Kidney (tissue), 22 donors: ENCODE measurements at places on chromosomes 6 and 20. TPM values are rescaled to one million over a fixed set of nuclear protein-coding genes. Genes with fewer than 3 reads are reported as not detected.

SPTLC3 gene
- total RNA-seq = 65.9 TPM

HSPA1L gene
- total RNA-seq = 1.7 TPM

LY6G6C gene
- not detected for total RNA-seq

PRDM1 gene
- 23.0 TPM for total RNA-seq

VSX1 gene
- total RNA-seq = 0.41 TPM

ZNF165 gene
- 3.6 TPM for total RNA-seq

FBXO30 gene
- 8.2 TPM for total RNA-seq

FAM50B gene
- 13.2 TPM for total RNA-seq

RFX6 gene
- total RNA-seq = not detected

GRCh38 chr6:168179133-168179532 lies 100.1 kb upstream of the FRMD1 start:
- no peaks in the 10 kb centered on the region for H3K27me3 ChIP-seq
- no peaks in the 10 kb centered on the region for H3K36me3 ChIP-seq
- no peak overlapping the region for H3K27ac ChIP-seq
- no peak overlapping the region for H3K4me3 ChIP-seq
- H3K4me1 ChIP-seq = no peaks in the 10 kb centered on the region
- DNase-seq = no peak

DNA sequence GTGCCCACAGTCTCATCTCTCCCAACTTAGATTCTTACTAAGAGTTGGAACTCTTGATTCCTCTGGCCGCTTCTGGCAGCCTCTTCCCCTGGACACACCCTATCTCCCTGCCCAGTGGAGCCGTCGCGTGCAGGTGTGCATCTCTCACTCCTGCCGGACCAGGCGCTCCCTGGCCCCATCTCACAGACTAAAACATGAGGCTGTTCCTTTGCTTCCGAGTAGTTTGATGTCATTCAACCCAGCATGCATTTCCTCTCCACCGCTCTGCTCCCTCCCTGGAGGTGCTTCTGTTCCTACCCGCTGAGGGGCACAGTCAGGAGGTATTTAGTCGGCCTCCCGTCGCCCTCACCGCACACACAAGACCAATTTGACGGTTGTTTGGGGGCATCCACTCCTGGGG lies 228.0 kb upstream of the QKI start:
- H3K27me3 ChIP-seq = no peaks in the 10 kb centered on the region
- DNase-seq = no peak
- H3K4me3 ChIP-seq = no peak overlapping the region
- H3K27ac ChIP-seq = no peak overlapping the region
- no peaks in the 10 kb centered on the region for H3K36me3 ChIP-seq

DNA sequence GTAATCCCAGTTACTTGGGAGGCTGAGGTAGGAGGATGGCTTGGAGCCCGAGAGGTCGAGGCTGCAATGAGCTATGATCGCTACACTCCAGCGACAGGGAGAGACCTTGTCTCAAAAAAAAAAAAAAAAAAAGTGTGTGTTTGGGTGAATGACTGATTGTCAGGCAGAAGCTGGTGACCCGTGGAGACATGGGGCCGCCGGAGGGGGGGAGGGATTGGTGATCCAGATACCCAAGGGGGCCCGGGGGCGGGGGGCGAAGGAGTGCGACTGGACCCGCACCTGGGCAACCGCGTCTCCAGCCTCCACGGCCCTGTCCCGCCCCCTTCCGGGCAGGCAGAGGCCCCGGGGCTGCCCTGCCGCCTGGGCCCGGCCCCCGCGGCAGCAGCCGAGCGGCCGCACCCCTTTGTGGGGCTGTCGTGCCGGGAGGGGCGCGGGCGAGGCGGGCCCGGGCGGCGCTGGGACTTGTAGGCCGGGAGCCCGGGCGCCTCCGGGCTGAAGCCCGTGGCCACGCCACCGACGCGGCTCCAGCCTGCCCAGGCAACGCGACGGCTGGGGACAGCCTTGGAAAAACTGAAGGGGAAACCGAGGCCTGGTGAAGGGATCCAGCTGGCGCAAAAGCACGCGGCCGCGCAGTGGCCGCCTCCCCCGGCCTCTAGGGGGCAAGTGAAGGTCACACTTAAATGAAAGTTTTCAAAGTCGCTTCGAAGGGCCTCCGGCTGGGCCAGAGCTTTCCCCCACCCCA lies 2.1 kb upstream of the RBM38 start:
- peak overlapping the region; percentile 55 for H3K27ac ChIP-seq
- DNase-seq = peak; percentile 79
- no peaks in the 10 kb centered on the region for H3K27me3 ChIP-seq
- H3K4me1 ChIP-seq = peaks cover 3% of the 10 kb centered on the region

DNA sequence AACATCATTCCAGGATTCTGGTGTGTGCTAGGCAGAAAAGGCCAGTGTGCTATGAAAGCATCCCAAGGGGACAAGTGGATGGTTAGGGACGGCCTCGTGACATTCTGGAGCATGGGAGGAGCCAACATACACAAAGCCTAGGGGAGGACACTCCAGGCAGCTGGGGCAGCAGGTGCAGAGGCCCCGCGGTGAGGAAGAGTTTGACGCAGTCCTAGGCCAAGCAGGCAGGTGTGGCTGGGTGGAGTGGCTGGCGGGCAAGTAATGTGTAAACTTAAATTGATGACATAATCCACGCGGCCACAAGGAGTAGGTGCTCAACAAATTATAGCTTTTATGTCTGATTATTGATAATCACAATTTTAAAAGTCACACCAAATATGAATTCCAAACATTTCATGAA lies 93.6 kb downstream of the TMEM242 start:
- H3K36me3 ChIP-seq = no peaks in the 10 kb centered on the region
- H3K27me3 ChIP-seq = no peaks in the 10 kb centered on the region
- no peak overlapping the region for H3K4me3 ChIP-seq
- H3K27ac ChIP-seq = no peak overlapping the region
- H3K4me1 ChIP-seq = peaks cover 16% of the 10 kb centered on the region
